ENCODE measurements at places on chromosomes 13 and 19.

DNA sequence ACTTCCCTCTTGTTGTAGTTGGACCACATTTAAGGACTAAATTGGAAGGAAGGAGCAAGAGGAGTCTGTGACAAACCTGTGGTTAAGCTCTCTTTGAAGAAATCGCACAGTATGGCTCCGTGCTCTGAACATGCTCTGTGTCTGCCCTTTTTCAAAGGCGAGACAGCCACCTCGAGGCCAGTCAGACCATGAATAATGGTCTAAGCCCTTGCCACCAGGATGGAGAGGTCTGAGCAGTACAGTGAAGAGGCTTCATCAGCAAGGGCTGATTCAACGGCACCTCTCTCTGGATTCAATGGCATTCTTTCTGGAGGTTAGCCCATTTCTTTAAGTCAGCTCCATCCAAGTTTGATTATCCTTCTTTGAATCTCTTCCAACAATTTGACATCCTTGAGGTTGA lies 30.9 kb downstream of the FAM216B start:
- DNase-seq = no peak

DNA sequence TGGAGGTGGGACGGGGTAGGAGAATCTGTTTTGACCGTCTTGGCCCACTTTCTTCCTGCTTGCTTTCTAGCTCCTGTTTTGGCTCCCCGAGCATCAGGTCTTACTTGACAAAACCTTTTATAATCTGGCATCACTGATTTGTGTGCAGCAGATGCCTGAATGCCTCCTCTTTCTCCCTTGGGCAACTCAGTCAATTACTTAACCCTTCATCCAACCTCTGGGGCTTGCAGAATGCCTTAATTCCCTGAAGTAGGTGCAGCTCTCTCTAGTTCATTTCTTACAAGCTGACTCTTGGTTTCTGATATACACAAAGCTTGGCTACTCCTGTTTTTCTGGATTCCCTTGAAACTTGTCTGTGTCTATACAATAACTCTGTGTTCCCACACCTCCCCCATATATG lies 5.7 kb upstream of the NUP58 start:
- no peak for DNase-seq

- DNase-seq = no peak
These were observed 2385.0 kb downstream of the PCDH9 start for GRCh38 chr13:64845110-64845509.

GRCh38 chr13:35767256-35767976 lies 290.9 kb upstream of the MAB21L1 start:
- no peak for DNase-seq

- no peak for DNase-seq
These were observed 63.2 kb upstream of the MIR17HG start for GRCh38 chr13:91284335-91284734.

GRCh38 chr19:32219881-32220472 lies 125.4 kb upstream of the ZNF507 start:
- DNase-seq = no peak

Measured in NCI-H510A (cell line).